ENCODE measurements at places on chromosomes 16 and 17.

DNA sequence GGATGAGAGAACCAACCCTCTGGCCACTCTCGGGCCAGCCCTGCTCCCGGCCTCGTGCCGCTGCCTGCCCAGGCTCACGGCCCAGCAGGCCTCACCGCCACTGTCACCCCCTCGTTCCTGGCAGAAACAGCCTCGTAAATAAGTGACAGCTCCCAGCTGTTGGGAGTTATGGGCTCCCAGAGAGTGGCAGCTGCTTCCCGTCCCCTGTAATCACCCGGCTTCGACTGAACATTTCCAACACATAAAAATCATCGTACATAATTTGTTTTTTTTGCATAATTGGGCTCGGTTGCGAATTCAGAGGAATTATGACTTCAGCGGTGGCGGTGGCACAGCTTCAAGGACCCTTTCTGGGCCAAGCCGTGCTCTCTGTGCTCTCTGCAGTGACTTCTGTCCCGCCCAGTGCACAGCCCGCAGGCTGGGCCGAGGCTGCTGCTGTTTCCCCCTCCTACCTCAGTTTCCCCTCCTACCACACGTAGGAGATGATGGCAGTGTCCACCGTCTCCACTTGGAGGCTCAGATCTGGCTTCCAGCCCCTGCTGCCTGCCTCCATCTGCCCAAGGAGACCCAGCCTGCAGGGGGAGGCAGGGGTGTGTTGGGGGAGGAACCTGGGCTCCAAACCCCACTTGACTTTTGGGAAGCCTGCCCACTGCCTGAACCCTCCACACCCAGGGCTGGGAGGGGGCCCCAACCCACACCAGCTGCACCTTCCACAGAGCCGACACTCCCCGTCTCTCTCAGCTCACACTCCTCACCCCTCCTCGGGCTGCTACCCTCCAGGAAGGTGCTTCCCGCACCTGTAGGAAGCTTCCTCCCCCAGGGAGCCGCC is 84.9 kb downstream of the RTN4RL1 start:
- no peak for DNase-seq

DNA sequence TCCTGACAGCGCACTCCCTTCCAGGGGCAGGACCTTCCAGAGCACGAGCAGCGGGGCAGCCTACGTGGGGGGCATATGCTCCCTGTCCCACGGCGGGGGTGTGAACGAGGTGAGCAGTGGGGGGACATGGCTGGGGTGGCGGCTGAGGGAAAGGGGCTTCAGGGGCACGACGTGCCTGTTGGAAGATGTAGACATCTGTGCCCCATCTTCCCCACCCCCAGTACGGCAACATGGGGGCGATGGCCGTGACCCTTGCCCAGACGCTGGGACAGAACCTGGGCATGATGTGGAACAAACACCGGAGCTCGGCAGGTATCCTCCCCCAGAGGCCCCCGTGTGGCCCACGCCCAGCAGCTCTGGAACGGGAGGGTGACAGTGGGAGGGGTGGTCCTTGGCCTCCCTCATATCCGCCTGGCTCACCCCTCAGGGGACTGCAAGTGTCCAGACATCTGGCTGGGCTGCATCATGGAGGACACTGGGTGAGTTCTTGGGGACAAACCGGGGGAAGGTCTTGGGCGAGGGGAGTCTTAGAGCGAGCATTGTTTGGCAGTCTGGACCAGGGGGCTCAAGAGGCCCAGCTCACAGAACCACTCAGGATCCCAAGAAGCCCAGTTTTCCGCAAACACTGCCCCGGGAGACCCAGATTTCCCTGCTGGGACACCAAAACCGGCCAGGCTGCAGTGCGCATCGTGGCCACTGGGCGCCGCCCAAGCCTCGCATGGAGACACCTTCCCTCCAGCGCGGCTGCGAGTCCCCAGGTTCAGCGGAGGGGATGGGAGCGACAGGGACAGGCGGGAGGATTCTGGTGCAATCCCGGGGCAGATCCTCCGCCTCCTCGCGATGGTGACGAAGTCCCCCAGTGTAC is 15.7 kb downstream of the ADAM11 start:
- DNase-seq: peak; percentile 97

DNA sequence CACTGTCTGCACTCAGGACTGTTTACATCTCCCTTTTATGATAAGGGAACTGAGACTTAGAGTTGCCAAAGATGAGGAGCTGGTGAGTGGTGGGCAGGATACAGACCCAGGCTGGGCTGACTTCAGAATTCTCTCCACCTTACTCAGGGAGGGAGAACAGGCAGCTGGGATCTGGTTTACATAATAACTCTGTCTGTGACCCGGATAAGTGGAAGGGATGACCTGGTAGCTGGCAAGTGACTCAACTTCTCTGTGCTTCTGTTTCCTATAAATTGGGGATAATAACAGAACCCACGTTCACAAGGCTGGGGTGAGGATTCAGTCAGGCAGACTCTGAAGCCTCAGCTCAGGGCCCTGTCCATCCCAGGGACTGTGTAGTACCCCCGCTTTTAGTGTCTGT is 2.6 kb downstream of the SNX20 start:
- no peak for DNase-seq

DNA sequence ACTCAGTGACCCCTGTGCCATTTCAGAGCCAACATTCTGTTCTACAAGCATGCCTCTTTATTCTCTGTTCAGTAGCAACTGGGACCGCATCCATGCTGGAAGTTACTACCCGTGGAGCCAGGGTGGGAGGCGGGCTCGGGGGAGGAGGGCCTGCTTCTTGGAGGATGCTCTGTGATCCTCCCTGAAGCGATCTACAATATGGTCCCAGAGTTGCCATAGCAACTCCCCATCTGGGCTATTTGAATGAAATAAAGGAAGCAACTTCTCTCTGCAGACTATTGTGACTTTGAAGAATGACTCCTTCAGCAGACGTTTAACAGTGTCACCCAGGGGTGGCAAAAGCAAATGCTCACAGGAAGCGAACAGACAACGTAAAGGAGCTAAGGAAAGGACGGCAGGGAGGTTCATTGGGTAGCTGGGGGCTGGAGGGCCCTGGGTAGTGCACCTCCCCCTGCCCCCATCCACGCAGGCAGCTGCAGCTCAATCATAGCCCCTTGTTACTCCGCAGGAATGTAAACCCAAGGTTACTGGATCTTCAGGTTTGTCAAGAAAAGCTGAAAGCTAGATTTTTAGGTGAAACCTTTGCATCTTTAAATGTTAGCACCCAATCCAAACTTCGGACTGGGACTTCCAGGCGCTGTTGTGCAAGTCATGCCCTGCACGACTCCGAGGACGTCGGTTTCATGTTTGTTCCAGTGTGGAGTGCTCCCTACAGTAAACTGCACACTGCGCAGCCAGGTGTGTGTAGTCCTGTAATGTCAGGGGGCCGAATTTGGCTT is 51.1 kb upstream of the MEAK7 start:
- DNase-seq: no peak

DNA sequence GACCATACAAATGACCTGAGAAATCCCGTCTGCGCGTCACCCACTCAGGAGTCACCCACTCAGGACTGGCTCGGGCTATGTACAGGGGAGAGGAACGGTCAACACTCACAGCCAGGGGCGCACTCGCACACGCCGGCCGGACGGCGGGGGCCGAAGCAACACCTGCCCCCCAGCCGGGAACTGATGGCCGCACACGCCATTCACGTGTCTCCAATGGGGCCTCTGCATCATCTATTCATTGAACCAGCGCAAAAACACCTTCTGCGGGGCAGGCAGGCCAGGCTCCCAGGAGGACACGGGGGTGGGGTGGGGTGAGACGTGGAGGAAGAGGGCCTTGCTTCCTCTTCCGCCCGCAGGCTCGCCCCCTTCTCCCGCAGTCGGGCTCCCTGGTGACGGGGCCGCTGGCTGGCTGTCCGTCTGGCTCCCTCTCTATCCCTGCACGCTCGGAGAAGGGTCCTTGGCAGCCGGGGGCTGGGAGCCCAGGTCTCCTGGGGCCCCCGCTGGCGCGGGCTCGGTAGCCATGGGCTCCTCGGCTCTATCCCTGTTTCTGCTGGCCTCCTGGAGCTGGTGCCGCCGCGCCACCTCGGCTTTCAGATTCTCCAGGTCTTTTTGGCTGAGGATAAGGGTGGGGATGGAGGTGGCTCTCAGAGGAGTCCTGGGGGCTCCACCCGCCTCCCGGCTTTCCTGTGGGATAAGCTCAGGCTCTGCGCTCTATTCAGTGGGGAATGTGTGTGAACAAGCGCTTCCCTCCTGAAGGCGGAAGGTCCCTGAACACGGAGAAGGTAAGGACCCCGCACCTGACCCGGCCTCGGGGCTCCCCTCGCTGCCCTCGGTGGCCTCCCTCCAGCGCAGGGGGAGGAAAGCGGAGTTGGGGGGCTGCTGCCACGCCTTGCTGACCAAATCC is 21.1 kb downstream of the CLUH start:
- DNase-seq: peak; percentile 7

DNA sequence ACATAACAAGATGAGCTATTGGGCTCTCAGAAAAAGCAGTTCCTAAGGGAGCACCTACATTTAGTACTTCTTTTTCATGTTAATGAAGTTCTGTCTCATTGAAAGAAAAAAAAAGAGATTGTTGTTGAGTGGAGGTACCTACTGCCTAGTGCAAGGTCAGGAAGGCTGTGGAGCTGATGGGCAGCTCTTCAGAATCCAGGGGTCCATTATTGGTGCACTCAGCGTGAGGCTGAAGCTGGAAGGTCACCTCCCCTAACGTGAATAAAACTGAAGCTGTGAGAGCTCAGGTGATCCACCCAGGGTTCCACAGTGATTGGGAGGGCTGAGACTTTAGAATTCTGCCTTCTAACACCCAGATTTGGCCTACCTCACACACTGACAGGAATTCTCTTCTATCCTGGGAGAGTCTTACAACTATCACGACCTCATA is 153.9 kb upstream of the TBX2 start:
- no peak for DNase-seq

- no peak for DNase-seq
Observed at GRCh38 chr17:17315142-17315821, 12.1 kb downstream of the NT5M start.

GRCh38 chr16:56143666-56144065 is 47.6 kb upstream of the GNAO1 start:
- no peak for DNase-seq

GRCh38 chr16:3950343-3951193 is 70.1 kb upstream of the CREBBP start:
- peak; percentile 93 for DNase-seq

- DNase-seq: peak; percentile 11
Observed at GRCh38 chr16:66905633-66906539, 12.8 kb downstream of the CDH16 start.

DNA sequence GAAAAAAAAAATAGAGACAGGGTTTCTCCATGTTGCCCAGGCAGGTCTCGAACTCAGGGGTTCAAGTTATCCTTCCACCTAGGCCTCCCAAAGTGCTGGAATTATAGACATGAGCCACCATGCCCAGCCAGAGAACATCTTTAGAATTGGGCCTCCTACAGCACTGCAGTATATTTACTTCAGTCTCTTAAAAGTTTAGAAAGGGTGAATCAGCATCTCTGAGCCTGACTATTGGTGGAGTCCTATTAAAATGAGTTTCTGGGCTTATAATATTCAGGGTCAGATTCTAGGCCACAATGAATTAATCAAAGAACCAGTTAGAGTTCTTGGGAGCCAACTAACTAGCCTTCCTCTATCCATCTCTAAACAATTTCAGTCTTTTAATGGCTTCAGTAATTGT is 22.8 kb downstream of the TADA2A start:
- DNase-seq: no peak

DNA sequence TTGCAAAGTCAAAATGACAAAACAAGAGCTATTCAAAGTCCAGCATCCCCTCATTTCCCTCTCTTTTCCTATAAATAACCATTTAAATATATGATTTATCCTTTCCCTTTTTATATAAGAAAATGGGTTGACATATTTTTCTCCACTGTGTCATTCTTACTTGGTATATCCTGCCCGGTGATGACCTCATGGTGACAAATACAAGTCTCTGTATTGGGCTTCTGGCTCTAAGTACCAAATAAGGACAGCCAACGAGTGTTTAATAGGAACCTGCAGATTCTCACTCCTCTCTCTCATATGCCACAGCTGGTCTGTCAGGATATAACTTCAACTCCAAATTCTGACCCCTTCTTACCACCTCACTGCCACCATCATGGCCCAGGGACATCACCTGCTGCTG is 25.5 kb upstream of the CBLN1 start:
- DNase-seq: no peak

DNA sequence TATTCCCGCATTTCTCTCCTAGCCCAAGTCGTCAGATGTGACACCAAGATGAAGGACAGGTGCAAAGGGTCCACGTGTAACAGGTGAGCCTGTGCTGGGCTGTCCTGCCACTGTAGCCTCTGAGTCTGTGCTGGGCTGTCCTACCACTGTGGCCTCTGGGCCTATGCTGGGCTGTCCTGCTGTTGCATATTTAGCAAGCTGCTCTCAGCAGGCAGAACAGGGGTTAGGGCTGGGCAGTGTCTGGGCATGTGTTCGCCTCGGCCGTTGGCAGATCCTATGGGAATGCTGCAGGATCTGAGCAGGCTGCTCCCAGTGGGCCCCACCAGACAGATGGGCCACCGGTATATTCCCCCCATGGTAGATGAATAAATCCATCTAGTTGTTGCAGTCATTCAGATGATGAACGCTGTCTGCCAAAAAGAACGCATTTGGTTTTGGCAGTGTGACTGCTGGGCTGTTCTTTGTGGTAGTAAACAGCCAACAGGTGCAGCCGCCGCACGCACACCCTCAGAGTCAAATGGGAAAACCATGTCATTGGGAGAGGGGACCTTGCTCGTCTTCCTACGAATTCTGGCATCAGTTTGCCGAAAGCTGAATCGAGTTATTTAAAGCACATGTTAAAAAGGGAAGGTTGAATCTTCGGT is 49.2 kb downstream of the CRISPLD2 start:
- DNase-seq: no peak

GRCh38 chr16:83958137-83958845 is 5.3 kb downstream of the OSGIN1 start:
- no peak for DNase-seq

Measured in hepatic stellate cell (primary cell).